Activated CD4-positive, alpha-beta T cell treated with anti-CD3 and anti-CD28 coated beads, Interleukin-2, Interleukin-6, amounts not matched to agents 100 ng/mL and 50 ng/mL, durations not matched to agents 16 hours and 8 hours (primary cell): ENCODE measurements at places on chromosomes 3 and 15.
A peak's percentile ranks its signal among the peaks of the same experiment; 100 is the strongest.

DNA sequence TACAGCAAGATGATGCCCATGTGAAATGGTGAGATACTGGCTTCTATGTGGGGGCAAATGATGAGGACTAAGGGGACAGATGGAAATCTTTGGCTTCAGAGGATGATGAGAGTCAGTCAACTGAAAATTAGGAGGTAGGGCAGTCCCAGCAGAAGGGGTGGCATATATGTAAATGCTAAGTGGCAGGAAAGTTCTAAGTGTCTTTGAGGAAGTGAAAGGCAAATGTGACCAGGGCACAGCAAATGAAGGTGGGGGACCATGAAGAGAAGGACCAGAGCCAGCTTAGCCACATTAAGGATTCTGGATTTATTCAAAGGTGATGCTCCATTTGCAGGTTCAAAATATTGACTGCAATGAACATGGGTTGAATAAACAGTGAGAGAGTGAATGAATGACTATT lies 29.2 kb upstream of the LIMD1 start:
- no peak for DNase-seq

- DNase-seq = no peak
These were observed 75.6 kb downstream of the UBP1 start for GRCh38 chr3:33364531-33365128.

- DNase-seq = no peak
These were observed 54.0 kb upstream of the ARPP19 start for GRCh38 chr15:52622791-52623190.

DNA sequence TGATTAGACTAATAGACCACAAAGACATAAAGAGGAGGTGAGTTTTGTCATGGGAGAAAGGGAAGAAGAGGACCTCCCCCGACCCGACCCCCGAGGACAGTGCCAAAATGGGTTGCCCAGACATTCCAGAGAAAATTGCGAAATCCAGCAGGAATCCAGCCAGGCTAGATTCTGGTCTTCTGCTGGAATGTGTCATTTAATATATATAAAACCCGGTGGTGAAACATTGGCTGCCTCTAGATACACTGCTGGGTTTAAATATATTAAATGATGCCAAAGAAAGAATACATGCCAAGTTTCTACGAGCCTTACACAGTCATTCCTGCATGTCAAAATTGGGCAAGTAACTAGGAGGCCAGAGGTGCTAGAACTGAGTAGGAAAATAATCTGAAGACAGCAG lies 45.3 kb upstream of the SPESP1 start:
- no peak for DNase-seq

DNA sequence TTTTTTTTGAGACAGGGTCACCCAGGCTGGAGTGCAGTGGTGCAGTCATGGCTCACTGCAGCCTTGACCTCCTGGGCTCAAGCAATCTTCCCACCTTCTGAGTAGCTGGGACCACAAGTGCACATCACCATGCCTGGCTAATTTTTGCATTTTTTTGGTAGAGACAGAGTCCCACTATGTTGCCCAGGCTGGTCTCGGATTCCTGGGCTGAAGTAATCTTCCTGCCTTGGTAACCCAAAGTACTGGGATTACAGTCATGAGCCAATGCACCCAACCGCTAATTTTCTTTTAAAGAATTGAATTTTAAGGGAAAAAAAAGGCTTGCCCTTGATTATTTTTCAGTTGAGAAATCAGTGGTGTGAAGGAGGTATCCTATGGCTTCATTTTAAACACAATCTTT lies 334.0 kb downstream of the SOX2 start:
- no peak for DNase-seq

- no peak for DNase-seq
These were observed 2.0 kb downstream of the GALNT15 start for GRCh38 chr3:16176391-16177030.

DNA sequence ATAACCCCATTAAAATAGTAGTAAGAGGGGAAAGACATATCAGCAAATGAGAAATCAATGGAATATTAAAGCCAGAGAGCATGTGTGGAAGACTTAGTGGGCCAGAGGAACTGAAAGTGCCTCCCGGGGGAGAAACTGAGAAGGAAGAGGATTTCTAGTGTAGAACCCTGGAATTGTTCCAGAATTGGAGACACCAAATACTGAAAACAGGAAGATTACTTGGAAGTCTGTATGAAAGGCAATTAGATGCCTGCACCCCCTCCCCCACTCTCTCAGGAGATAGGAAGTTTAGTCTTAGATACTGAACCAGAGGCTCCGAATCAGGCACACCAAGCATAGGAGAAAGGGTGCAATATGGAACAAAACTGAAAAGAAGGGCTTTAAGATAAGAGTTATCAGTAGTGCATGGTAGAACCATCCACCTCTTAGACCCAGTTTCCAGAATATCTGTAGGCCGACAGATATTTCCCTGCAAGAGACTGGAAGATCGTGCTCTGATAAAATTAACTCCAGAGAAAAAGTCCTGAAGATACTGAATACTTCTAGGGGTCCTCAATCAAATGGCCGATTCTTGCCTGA lies 32.4 kb downstream of the KLHL18 start:
- DNase-seq = no peak

- DNase-seq = no peak
These were observed 910.7 kb downstream of the TBL1XR1 start for GRCh38 chr3:176286476-176287085.

- peak; percentile 78 for DNase-seq
These were observed 22.9 kb downstream of the RAB8B start for GRCh38 chr15:63212050-63213004.

- no peak for DNase-seq
These were observed 48.2 kb upstream of the ALDH1A3 start for GRCh38 chr15:100831467-100831866.

- peak; percentile 94 for DNase-seq
These were observed at the start of gene MEF2A for GRCh38 chr15:99565299-99566156. TSS of gene MEF2A (plus strand) at chr15:99565984. CDS start at chr15:99633120, 67,136 bp downstream.

GRCh38 chr3:120487191-120487650 lies 36.4 kb upstream of the FSTL1 start:
- no peak for DNase-seq

- DNase-seq = no peak
These were observed 17.7 kb downstream of the POC1A start for GRCh38 chr3:52136513-52136912.

GRCh38 chr15:59994888-59995557 lies 9.1 kb upstream of the FOXB1 start:
- DNase-seq = no peak

GRCh38 chr15:41241221-41241964 lies 10.3 kb downstream of the CHP1 start:
- no peak for DNase-seq

DNA sequence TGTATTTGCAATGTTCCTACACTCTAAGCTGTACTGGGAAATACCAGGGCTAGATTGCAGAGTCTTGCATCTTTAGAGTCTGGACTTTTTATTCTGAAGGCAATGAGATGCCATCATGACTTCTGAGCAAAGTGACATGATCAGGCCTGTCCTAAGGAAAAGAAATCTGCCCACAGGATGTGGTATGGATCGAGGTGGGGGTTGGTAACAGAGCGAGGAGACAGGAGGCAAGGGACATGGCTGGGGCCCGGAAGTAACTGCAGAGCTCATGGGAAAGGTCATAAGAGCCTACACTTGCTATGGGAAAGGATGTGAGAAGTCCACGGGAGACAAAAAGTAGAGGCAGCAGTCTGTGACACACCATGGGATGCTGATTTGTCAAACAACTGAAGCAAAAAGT lies 121.5 kb downstream of the OXNAD1 start:
- no peak for DNase-seq

DNA sequence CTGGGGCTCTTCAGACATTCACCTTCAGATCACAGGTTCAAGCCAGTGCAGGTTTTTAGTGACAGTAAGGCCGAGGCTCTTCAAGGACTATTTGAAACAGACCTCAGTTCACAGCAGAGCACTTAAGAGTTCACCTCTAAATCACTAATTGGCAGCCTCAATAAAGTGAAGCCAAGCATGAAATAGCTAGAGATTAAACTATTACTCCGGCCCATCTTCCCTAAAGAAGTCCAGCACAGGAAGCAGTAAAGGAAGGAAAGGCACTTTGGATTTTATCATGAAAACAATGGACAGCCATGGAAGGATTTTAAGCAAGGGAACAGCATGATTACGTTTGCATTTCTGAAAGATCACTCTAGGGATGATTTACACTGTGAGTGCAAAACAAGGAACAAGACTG lies 27.6 kb upstream of the ARL6 start:
- no peak for DNase-seq

- DNase-seq = no peak
These were observed 503.9 kb downstream of the MAGI1 start for GRCh38 chr3:65534805-65535204.

- DNase-seq = peak; percentile 22
These were observed 60.7 kb downstream of the RPL22L1 start for GRCh38 chr3:170809007-170809974.

- DNase-seq = no peak
These were observed 438.4 kb upstream of the THBS1 start for GRCh38 chr15:39142500-39142899.

GRCh38 chr3:186067360-186068242 lies 41.3 kb downstream of the ETV5 start:
- DNase-seq = no peak

DNA sequence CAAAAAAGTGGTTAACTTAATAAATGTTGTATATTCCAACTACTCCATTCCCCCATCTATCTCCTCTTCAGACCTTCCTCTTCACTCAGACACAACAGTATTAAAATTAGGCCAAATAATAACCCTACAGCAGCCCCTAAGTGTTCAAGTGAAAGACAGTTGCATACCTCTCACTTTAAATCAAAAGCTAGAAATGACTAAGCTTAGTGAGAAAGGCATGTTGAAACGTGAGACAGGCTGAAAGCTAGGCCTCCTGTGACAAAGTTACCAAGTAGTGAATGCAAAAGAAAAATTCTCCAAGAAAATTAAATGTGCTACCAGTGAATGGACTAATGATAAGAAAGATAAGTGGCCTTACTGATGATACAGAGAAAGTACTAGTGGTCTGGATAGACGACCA lies 71.7 kb downstream of the ANKRD28 start:
- peak; percentile 70 for DNase-seq

GRCh38 chr3:17478673-17479072 lies 263.8 kb downstream of the TBC1D5 start:
- no peak for DNase-seq

GRCh38 chr15:34725556-34725955 lies 29.2 kb downstream of the GJD2 start:
- no peak for DNase-seq

DNA sequence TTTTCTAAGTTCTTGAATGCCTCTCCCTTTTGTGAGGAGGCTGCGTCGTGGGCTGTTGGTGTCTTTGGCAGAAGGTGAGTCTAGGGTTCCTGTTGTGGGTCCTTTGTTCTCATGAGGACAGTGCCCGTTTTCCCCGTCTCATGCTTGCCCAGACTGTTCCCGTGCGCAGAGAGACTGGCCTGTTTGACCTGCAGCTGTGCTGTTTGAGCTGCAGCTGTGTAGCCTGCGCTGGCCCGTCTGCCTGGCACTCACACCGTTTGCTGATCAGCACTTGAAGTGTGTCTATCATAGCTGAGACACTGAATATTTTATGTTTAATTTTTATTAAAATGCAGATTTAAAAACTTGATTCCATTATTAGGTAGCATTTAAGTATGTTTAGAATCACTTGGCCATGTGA lies 9.9 kb downstream of the GOLGA6L2 start:
- no peak for DNase-seq

DNA sequence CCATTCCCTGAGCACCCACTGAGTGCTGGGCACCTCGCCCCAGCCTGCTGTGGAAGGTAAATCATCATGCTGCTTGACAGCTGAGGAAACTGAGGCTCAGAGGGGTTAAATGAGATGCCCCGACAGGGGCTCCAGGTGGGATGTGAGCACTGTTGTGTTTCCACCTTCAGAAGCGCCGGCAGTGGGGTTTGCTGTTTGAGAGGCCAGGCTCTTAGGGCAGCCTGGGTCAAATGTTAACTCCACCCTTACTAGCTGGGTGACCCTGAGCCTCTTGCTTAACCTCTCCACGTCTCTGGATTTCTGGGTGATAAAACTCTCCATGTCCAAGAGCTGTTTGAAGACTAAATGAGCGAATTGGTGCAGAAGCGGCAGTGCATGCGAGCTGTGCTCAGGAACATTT lies 43.1 kb downstream of the FAM3D start:
- no peak for DNase-seq

- no peak for DNase-seq
These were observed 14.1 kb upstream of the CCR4 start for GRCh38 chr3:32937331-32937730.

GRCh38 chr3:157075693-157076420 lies 84.1 kb downstream of the CCNL1 start:
- peak; percentile 55 for DNase-seq

GRCh38 chr15:75143738-75144334 lies 57.8 kb upstream of the C15orf39 start:
- no peak for DNase-seq

DNA sequence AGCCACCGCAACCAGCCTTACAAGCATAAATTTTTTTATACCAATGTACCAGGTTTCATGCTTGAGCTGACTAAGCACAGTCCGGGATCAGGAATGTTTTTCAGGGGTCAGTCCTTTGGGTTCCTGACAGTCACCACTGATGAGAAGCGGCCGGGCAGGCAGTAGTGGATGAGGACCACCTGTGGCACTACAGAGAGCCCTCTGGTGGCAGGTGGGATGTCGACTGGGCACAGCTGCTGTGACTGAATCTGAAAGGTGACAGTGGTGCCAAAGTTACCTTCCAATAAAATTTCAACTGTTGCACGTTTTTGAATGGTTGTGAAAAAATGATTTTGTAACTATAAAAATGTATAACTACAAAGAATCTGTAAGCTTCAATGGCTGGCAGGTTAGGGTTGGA lies 34.0 kb downstream of the TPRA1 start:
- no peak for DNase-seq

- DNase-seq = no peak
These were observed 853.8 kb downstream of the IGSF11 start for GRCh38 chr3:118180853-118181252.

DNA sequence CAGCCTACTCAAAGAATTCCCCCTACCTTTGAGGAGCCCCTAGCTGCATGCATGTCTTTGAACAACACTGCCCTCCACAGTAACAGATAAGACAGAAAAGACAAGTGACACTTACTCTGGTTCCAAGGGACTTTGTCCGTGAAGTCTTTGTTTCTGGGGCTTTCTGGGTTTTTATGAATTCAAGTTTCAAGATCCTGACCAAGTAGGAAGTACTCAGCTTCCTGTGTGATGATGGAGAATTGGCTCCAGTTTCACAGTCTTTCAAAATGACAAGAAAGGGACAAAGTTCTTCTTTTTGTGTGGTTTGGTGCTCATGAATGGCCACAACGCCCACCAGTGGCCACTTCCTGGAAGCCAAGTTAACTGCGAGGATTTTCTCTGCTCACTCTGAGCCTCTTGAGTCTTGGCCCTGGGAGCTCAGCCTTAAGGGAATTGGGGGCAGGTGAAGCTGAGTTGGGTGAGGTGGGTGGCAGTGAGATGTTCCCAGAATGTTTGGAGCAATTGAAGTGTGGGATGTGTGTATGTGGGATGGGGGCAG lies at the start of gene CCR1:
CCR1 (minus strand) TSS at position 147 of the 538 bp plus-strand sequence. CDS start 4,000 bp downstream, outside the sequence.
- peak; percentile 75 for DNase-seq

GRCh38 chr15:69691307-69692015 lies 238.8 kb downstream of the RPLP1 start:
- DNase-seq = no peak

DNA sequence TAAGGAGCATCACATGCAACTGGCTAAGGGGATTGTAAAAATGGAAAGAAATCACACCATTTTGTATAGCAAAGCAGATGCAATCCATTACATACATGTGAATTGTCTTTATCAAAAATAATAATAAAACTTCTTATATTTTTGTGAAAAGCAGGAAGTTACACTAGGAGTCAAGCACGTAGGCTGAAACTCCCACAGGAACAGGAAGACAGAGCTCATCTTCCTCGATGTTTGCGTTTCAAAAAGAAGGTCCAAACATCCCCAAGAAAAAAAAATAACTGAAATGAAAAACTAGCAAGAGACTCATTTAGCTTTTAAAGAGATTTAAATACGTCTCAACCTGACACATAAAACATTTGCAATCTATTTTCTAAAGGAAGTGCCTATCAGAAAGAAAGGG lies 106.6 kb downstream of the TGFBR2 start:
- DNase-seq = no peak
